Posterior cingulate gyrus (tissue), 11 donors: ENCODE measurements at places on chromosomes 5 and 9.

DNA sequence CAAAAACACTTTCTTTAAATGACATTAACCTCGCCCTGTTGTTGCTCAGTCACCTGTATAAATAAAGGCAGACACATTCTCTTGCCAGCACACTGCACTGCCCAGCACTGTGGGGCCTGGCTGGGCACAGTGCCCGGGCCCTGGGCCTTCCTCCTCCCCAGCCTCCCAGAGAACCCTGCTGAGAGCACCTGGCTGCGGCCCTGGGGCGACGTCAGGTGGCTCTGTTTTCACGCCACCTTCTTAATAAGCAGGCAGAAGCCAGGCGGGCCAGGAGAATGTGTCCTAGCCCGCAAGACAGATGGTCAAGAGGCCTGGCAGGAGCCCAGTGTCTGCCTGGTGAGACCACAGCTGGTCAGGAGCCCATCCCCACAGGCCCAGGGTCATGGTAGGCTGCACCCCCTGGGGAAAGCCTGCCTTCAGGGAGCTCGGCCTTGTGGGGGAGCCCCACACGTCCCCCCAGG lies 8.2 kb upstream of the AGPAT2 start:
- DNase-seq = no peak

- no peak for DNase-seq
Measured at GRCh38 chr5:42655982-42656650, 100.5 kb upstream of the CCDC152 start.

DNA sequence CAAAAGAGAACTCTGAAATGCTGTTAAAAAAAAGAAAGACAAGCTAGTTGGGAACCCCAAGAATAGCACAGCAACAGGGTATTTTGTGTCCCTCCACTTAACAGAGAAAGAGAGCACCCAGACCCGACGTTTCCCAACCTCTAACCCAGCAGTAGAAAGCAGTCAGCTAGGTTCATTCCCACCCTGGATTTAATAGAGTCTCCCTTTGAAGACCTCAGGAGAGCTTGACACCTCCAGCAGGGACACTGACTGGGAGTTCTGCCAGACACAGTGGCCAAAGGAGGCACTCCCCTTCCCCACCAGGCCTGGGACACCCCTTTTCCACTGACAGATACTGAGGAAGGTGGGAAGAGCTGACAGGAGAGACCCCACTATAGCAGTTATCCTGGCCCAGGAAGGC lies 337.5 kb upstream of the MSX2 start:
- DNase-seq = no peak

DNA sequence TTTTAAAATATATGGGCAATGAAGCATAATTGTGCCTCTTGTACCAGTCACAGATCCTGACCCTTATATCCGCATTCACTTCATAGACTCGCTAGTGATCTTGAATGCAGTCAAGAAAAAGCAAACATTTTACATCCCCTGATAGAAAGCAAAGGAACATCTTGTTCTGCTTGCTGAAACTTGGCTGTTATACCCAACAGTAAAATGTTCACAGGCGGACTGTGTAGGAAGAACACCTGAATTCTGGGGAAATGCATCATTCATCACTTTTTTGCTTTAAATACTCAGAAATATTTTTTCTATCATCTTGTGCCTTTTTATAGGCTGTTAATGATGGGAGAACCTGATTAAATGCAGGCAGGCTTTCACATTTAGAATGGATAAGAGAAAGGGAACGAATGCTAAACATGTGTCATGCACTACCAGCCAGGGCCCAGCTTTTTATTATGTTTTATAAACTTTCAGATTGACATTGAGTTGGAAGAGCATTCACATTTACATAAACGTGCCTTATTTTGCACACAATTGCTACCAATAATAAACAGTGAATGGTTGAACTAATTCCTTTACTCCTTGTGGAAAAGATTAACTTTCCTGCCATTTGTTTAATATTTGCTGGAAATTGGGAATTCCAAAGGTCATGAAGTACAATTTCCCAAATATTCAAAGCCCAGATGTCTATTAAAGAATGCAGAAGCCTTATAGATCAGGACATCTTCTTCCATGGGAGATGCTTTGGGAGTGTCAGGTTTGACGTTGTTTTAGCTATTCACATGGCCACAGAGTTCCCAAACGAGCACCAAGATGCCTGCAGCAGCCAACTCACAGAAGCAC lies 756.2 kb downstream of the TLE1 start:
- no peak for DNase-seq
